ENCODE measurements at places on chromosomes 11 and 22. TPM values are rescaled to one million over a fixed set of nuclear protein-coding genes. Genes with fewer than 3 reads are reported as not detected.
A peak's percentile ranks its signal among the peaks of the same experiment; 100 is the strongest.

BIRC3 gene
- total RNA-seq, result 11.5 TPM

MS4A15 gene
- total RNA-seq, result 101 TPM

MS4A8 gene
- total RNA-seq, result not detected

DNA sequence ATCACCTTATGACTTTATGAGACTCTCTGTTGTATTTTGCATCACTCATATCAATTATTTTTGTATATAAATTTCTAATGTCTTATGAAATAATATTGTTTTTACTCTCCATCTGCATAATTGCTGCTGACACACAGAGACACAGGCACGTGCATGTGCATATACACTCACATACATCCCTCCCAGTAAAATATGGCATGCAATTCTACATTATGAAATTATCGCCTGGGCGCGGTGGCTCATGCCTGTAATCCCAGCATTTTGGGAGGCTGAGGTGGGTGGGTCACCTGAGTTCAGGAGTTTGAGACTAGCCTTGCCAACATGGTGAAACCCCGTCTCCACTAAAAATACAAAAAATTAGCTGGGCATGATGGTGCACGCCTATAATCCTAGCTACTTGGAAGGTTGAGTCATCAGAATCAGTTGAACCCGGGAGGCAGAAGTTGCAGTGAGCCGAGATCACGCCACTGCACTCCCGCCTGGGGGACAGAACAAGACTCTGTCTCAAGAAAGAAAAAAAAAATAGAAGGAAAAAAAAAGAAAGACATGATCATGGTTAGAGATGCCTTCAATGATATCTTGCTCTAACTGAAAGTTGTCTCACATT lies 96.7 kb upstream of the LUZP2 start:
- no peaks in the 10 kb centered on the region for H3K4me1 ChIP-seq
- no peak for DNase-seq
- no peaks in the 10 kb centered on the region for H3K36me3 ChIP-seq
- no peak overlapping the region for H3K27ac ChIP-seq
- H3K4me3 ChIP-seq, result no peak overlapping the region
- H3K27me3 ChIP-seq, result no peaks in the 10 kb centered on the region

DNA sequence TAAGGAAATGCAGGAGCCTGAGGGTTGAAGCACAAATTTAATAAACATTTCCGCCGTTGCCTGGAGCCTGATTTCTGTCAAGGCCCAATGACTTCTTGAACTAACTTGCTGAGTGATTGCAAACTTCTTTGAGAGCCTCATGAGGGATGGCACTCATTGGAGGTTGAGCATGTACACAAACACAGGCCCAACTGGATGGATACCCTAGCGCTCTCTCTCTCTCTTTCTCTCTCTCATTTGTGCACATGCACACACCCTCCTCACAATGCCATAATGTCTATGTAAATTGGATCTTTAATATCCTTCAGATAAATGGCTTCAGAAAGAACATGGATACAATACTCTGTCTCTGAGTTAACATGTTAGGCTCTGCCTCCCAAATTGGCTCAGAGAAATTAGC lies 597.7 kb upstream of the CADM1 start:
- no peaks in the 10 kb centered on the region for H3K27me3 ChIP-seq
- H3K4me1 ChIP-seq, result no peaks in the 10 kb centered on the region
- no peaks in the 10 kb centered on the region for H3K36me3 ChIP-seq
- H3K4me3 ChIP-seq, result no peak overlapping the region
- no peak for DNase-seq
- H3K27ac ChIP-seq, result no peak overlapping the region

- no peaks in the 10 kb centered on the region for H3K36me3 ChIP-seq
- peak overlapping the region; percentile 98 for H3K27ac ChIP-seq
- peak overlapping the region; percentile 93 for H3K4me3 ChIP-seq
Measured at GRCh38 chr11:124799348-124800225, 619 bp downstream of the MSANTD2 start.

- H3K4me1 ChIP-seq, result no peaks in the 10 kb centered on the region
- DNase-seq, result no peak
- H3K27me3 ChIP-seq, result no peaks in the 10 kb centered on the region
- H3K36me3 ChIP-seq, result no peaks in the 10 kb centered on the region
Measured at GRCh38 chr11:46326813-46327416, 20.3 kb upstream of the DGKZ start.

- H3K27me3 ChIP-seq, result no peaks in the 10 kb centered on the region
- H3K4me3 ChIP-seq, result no peak overlapping the region
- DNase-seq, result no peak
- no peak overlapping the region for H3K27ac ChIP-seq
Measured at GRCh38 chr22:28413612-28414399, 265.8 kb downstream of the TTC28 start.

- H3K27me3 ChIP-seq, result no peaks in the 10 kb centered on the region
- H3K4me1 ChIP-seq, result peaks cover 12% of the 10 kb centered on the region
- H3K36me3 ChIP-seq, result no peaks in the 10 kb centered on the region
- DNase-seq, result peak; percentile 67
- H3K27ac ChIP-seq, result peak overlapping the region; percentile 71
Measured at GRCh38 chr11:59216641-59217564, 4.2 kb upstream of the MPEG1 start.

DNA sequence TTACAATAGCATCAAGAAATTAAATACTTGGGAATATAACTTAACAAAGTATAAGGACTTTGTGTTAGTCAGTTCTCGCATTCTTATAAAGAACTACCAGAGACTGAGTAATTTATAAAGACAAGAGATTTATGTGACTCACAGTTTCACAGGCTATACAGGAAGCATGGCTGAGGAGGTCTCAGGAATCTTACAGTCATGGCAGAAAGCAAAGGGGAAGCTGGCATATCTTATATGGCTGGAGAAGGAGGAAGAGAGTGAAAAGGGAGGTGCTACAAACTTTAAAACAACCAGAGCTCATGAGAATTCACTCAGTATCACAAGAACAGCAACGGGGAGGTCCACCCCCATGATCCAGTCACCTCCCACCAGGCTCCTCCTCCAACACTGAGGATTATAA lies 32.0 kb upstream of the CCDC134 start:
- no peaks in the 10 kb centered on the region for H3K36me3 ChIP-seq
- DNase-seq, result no peak
- H3K27ac ChIP-seq, result no peak overlapping the region

GRCh38 chr11:58070585-58070984 lies 39.8 kb downstream of the OR6Q1 start:
- H3K4me3 ChIP-seq, result no peak overlapping the region
- H3K27ac ChIP-seq, result no peak overlapping the region
- H3K27me3 ChIP-seq, result no peaks in the 10 kb centered on the region
- no peaks in the 10 kb centered on the region for H3K36me3 ChIP-seq

DNA sequence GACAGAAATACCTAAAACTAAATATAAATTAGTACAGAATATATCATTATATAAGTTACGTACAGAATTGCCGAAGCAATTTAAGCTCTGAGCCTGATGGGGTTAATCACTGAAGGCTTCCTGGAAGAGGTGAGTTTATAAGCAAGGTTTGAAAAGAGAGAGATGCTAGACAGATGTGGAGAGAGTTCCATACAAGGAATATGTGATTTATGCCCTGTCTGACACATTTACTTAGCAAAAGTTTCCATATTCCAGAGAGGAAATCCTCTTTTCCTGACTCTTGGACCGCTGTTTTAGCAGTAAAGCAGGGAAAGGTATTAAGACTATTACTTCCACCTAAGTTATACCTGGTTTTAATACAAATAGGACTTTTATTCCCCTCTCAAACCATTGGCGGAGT lies 65.1 kb downstream of the DBX1 start:
- no peak for DNase-seq
- peaks cover 10% of the 10 kb centered on the region for H3K4me1 ChIP-seq
- H3K36me3 ChIP-seq, result peaks cover 42% of the 10 kb centered on the region
- H3K27me3 ChIP-seq, result no peaks in the 10 kb centered on the region
- no peak overlapping the region for H3K4me3 ChIP-seq

DNA sequence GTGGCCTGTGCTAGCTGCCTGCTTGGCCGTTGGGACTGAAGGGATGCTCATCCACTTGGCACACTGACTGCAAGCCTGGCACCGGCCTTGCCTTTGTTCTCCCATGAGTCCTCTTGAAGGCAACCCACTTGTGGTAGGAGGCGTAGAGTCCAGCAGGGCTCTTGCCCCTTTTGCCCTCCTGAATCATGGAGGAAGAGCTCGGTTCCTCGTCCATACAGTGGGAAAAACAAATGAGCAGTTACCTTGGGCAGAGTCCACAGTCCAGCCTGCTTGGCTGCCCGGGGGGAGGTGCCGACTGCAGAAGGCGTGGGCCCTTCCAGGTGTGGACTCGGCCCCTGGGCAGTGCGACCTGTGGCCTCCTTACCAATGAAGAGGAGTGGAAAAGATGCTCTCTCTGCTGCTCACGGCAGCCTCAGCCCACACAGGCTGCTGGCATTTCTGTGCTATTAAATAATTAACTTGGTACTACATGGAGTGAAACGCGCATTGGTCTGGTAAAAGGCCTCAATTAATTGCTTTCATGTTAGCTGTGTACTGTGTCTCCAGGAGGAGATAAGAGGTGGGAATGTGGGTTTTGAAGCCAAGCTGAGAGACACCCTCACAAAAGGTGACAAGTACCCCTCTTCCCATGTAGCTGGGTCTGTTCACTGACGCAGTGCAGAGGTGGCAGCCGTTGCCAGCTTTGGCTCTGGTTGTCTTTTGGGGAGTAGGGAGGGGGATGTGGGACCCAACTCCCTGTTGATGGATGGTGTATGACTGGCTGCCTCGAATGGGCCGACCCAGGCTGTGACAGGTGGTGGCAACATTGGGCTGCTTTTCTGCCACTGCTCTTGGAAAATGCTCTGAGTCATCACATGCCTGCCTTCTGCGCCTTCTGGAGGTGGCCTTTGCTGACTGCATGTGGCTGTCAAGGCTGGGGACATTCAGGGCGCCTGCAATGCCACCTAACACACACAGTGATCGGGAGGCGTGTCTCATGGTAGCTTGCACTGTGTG lies 26.8 kb upstream of the B3GAT1 start:
- H3K36me3 ChIP-seq, result no peaks in the 10 kb centered on the region
- no peak overlapping the region for H3K27ac ChIP-seq
- H3K27me3 ChIP-seq, result no peaks in the 10 kb centered on the region
- H3K4me3 ChIP-seq, result no peak overlapping the region

DNA sequence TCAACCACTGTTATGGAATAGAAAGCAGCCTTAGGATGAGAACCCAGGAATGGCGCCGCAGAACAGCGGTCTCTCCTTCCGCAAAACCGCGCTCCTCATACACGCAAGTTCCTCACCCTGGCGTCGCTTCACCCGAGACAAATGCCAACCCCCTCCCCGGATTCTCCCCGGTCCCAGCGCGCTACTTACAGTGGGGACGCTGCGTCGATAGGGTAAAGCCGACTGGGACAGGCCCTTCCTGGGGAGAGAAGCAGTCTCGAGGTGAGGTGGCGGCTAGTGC lies 287 bp downstream of the RPS13 start:
- H3K27ac ChIP-seq, result peak overlapping the region; percentile 99
- no peak for DNase-seq
- peaks cover 27% of the 10 kb centered on the region for H3K4me1 ChIP-seq
- no peaks in the 10 kb centered on the region for H3K27me3 ChIP-seq

- H3K4me1 ChIP-seq, result no peaks in the 10 kb centered on the region
- H3K27ac ChIP-seq, result no peak overlapping the region
- H3K4me3 ChIP-seq, result no peak overlapping the region
Measured at GRCh38 chr11:32630844-32631243, 47.2 kb downstream of the EIF3M start.

DNA sequence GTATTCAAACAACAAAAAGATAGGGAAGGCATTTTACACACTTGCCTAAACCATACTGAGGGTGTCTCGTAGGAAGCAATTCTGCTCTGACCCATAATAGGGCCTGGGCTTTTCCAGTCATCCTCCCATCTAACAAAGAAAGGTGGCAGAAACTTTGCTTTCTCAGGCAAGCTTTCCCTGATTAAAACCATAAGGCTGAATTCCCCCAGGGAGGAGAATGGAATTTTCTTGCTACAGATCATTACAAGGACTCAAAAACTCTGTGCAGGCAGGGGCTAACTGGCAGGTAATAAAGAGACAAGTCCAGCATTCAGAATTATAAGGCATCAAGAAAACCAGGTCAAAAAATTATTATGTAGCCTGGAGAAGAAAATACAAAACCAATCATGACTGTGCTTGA lies 90.4 kb downstream of the RBFOX2 start:
- no peaks in the 10 kb centered on the region for H3K27me3 ChIP-seq
- no peak for DNase-seq
- no peak overlapping the region for H3K4me3 ChIP-seq
- no peaks in the 10 kb centered on the region for H3K4me1 ChIP-seq
- H3K36me3 ChIP-seq, result no peaks in the 10 kb centered on the region
